ENCODE measurements at places on chromosomes 3 and 15. TPM values are rescaled to one million over a fixed set of nuclear protein-coding genes. Genes with fewer than 3 reads are reported as not detected.

GRCh38 chr3:45753095-45753494 lies 43.2 kb downstream of the SLC6A20 start:
- DNase-seq: no peak

DNA sequence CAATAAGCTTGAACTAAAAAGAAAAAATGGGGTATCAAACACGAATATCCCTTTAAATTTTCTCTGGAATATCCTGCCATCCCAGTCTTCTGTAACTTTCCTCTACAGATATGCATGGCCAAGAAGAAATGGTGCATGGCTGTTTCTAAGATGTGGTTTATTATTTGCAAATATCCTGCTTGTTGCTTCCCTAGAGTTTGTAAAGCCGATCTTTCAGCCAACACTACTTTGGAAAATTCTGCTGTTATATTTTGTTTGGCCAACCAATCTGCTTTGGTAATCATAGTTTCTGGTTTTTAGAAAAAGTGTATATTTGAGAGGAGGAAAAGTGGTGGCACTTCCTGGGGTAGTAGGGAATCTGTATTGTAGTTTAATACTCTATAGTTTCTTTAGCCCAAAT lies 13.9 kb downstream of the PHLDB2 start:
- DNase-seq: no peak

- DNase-seq: no peak
Measured at GRCh38 chr3:14042680-14043079, 82.0 kb downstream of the CHCHD4 start.

The CP gene
- 0.43 TPM for total RNA-seq

- DNase-seq: no peak
Measured at GRCh38 chr3:105868431-105868741, 426 bp downstream of the CBLB start.

DNA sequence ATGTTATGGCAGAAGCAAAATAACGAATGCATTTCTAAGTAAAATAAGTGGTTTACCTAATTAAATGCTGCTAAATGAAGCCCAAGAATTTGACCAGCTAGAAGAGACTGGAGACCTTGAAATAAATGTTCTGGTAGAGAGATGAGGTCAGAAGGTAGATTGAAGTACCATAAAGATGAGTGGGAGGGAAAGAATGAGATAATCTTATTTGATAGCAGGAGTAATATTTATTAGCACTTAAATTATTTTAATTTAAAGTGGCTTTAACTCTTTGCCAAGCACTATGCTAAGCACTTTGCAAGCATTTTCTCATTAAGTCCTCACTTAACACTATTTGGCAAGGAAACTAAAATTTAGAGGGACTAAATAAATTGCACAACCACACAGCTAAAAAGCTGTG lies 314.9 kb upstream of the CCDC54 start:
- DNase-seq: no peak

The GP9 gene
- total RNA-seq: not detected
